Stimulated activated CD8-positive, alpha-beta memory T cell treated with anti-CD3 and anti-CD28 coated beads, Interleukin-12 subunit alpha, Interleukin-12 subunit beta, amount 100 ng/mL, for 1 hour (primary cell): ENCODE measurements at places on chromosomes 7 and 10.

GRCh38 chr7:48363174-48363573 is 191.9 kb downstream of the ABCA13 start:
- DNase-seq, result no peak

GRCh38 chr10:30046476-30046875 is 12.9 kb downstream of the JCAD start:
- no peak for DNase-seq

DNA sequence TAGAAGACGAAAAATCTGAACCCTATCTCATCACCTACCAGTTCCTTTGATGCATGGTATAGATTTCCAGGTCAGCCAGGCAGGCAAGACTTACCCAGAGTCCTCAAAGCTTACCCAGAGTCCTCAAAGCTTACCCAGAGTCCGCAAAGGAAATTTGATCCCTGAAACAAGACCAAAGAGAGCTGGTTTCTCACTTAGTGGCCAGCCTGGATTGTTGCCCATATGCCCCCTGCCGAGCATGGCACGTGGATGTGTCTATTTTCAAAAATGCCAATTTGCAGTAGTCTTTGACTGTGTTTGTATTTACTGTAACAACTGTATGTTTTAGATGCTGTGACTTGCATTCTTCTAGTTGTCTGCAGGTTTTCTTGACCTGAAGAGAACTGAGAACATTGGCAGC is 120.2 kb upstream of the STARD3NL start:
- DNase-seq, result no peak

GRCh38 chr10:56604624-56605023 is 243.6 kb upstream of the ZWINT start:
- DNase-seq, result no peak

DNA sequence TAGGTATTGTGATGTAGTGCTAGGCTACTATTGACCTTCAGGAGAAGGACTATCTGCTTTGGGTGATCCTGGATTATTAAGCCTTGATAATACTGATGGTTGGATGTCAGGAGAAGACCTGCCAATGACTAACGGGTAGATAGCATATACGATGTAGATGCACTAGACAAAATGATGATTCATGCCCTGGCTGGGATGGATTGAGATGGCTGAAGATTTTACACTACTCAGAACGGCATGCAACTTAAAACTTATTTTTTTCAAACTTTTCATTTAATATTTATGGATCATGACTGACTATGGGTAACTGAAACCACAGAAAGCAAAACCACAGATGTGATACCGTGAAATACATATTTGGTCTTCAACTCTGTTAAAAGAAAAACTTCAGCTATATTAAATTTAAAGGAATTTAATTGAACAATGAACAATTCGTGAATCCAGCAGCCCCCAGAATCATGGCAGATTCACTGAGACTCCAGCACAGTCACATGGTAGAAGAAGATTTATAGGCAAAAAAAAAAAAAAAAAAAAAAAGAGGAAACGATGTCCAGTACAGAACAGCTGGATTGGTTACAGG is 124.6 kb upstream of the CDK13 start:
- no peak for DNase-seq

GRCh38 chr10:122336332-122336731 is 38.2 kb upstream of the PLEKHA1 start:
- no peak for DNase-seq

- DNase-seq, result no peak
Observed at GRCh38 chr10:33579996-33580395, 245.5 kb upstream of the NRP1 start.

GRCh38 chr10:100265821-100266485 is 1.5 kb downstream of the CWF19L1 start:
- no peak for DNase-seq

DNA sequence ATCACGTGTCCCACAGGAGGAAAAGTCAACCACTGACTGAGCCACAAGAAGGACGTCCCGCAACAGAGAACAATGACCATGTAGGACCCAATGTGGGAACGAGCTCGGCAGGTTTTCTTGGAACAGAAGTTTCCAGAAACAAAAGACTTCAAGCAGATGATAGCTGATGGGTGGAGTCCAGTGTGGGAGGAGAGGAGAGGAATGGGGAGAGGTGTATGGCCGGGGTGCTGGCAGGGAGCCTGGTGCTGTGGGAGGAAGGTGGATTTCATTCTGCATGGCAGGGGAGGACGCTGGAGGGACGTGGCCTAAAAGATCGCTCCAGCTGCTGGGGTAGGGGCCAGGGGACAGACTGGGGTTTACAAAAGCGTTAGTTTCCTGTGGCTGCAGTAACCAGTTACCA is 48.5 kb upstream of the LMTK2 start:
- DNase-seq, result no peak

GRCh38 chr7:10793995-10794775 is 179.5 kb upstream of the PHF14 start:
- DNase-seq, result no peak

- no peak for DNase-seq
Observed at GRCh38 chr10:113921561-113922370, 67.3 kb downstream of the NHLRC2 start.

GRCh38 chr10:116912162-116912561 is 62.9 kb downstream of the ENO4 start:
- DNase-seq, result no peak

GRCh38 chr7:19102884-19103283 is 14.6 kb downstream of the TWIST1 start:
- DNase-seq, result no peak

DNA sequence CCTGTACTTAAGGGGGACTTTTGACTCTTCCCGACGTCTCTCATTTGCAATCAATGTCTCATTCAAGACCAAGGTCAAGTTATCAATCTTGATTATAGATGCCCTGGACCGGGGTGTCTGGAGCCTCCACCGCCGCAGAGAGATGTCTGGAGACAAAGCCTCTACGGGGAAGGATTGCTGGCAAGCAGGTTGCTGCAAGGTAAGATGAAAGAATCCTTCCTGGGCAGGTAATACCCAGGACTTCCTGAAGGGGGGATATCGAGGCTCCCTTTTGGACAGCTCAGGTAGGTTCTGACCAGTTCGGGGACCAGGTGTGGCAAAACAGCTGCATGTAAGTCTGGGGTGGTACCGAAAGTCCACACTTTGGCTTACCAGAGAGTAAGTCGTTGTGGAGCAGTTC is 12.5 kb upstream of the CUX1 start:
- no peak for DNase-seq

DNA sequence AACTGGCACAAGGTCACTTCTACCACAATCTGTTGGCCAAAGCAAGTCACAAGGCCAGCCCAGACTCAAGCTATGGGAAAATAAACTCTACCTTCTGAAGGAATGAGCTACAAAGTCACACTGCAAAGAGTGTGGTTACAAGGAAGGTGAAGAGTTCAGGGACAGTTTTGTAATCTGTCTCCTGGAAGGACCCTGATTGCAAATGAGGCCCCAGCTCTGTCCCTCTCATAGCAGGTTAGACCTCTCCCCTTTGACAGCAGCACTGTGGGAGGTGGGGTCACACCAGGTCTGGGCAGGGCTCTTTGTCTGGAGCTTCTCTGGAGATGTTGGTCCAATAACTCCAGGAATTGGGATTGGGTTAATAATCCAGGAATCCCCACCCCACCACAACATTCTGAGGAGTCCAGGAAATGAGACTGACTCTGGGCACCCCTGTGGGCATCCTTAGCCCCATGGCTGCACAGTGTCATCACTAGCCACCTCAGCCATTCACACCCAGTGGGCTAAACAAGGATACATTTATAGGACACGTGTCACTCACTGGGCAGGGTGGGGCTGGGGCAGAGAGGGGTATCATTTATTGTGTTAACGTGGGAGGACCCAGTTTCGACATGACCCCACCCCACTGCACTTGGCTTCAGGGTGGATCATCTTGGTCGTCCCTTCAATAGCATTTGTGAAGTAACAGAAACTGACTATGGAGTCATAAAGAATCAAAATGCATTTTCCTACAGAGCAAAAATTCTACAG is 23.7 kb upstream of the C10orf105 start:
- DNase-seq, result no peak

GRCh38 chr10:13187135-13187534 is 25.8 kb downstream of the MCM10 start:
- no peak for DNase-seq

GRCh38 chr10:102119417-102120141 is 589 bp downstream of the LDB1 start:
- DNase-seq, result no peak
